Activated CD4-positive, alpha-beta T cell treated with anti-CD3 and anti-CD28 coated beads for 36 hours (primary cell): ENCODE measurements at places on chromosomes 12 and 14.

- H3K27ac ChIP-seq, result peak overlapping the region; percentile 99
- H3K27me3 ChIP-seq, result no peaks in the 10 kb centered on the region
- DNase-seq, result peak; percentile 73
- peak overlapping the region; percentile 77 for H3K4me3 ChIP-seq
These were observed 8.7 kb downstream of the PHB2 start for GRCh38 chr12:6961695-6962284.

GRCh38 chr14:97824218-97824617, 1027.0 kb downstream of the VRK1 start:
- no peaks in the 10 kb centered on the region for H3K27me3 ChIP-seq
- H3K4me3 ChIP-seq, result no peak overlapping the region
- H3K36me3 ChIP-seq, result peaks cover 3% of the 10 kb centered on the region

DNA sequence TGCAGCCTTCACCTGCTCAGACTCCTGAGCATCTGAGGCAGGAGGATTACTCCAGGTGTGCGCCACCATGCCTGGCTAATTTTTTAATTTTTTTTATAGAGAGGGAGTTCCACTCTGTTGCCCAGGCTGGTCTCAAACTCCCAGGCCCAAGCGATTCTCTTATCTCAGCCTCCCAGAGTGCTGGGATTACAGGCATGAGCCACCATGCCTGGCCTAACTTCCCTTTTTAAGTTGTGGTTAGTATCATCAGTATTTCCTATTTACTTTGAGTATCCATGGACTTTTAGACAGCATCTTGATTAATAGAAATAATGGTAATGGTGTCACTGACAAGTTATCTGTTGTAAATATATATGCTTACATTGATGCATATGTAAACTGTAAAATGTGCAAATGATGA, 116.9 kb downstream of the FGD4 start:
- H3K4me1 ChIP-seq, result no peaks in the 10 kb centered on the region
- H3K27me3 ChIP-seq, result peaks cover 2% of the 10 kb centered on the region
- no peaks in the 10 kb centered on the region for H3K36me3 ChIP-seq

DNA sequence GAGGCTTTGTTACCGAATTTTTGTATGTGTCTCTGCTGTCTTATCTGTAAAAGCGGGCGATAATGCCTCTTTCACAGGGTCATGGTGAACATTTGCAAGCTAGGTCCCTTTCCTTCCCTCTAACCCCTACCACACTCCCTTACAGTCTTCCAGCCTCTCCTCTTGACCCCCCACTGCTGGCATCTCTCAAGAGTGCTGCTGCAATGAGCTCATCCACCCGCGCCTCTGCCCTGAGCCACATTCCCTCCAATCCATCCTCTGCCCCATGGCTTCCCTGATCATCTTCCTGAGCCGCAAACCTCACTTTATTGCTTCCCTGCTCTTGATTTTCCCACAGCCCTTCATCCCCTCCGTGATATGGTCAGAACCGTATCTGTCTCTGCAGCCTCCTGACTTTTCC, 343.6 kb downstream of the BCL11B start:
- H3K27ac ChIP-seq, result no peak overlapping the region
- no peak overlapping the region for H3K4me3 ChIP-seq
- DNase-seq, result no peak
- peaks cover 83% of the 10 kb centered on the region for H3K4me1 ChIP-seq
- no peaks in the 10 kb centered on the region for H3K27me3 ChIP-seq
- peaks cover 9% of the 10 kb centered on the region for H3K36me3 ChIP-seq

DNA sequence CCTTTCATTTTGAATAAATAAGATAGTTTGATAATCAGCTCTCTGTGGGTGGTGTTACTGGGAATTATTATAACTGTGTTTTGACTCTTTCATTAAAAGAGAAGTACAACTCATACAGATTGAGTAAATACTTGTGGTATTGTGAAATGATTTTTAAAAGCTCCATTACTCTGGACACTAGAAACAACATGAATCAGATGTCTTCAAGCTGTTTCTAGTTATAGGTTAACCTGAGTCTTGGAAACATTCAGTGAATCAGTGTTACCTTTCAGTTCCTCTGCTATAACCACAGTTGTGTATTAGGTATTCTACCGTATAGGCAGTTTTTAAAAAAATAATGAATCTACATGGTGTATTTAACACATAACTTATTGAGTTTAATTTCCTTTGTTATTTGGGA, 128.4 kb upstream of the SSTR1 start:
- no peak for DNase-seq
- no peak overlapping the region for H3K4me3 ChIP-seq
- no peaks in the 10 kb centered on the region for H3K36me3 ChIP-seq
- no peaks in the 10 kb centered on the region for H3K27me3 ChIP-seq

GRCh38 chr14:23123419-23123818, 4.4 kb upstream of the CEBPE start:
- H3K36me3 ChIP-seq, result no peaks in the 10 kb centered on the region
- peaks cover 30% of the 10 kb centered on the region for H3K4me1 ChIP-seq
- H3K4me3 ChIP-seq, result no peak overlapping the region

GRCh38 chr12:96099986-96100385, 64.6 kb upstream of the LTA4H start:
- H3K36me3 ChIP-seq, result no peaks in the 10 kb centered on the region
- DNase-seq, result no peak
- H3K4me1 ChIP-seq, result peaks cover 12% of the 10 kb centered on the region
- no peak overlapping the region for H3K4me3 ChIP-seq

DNA sequence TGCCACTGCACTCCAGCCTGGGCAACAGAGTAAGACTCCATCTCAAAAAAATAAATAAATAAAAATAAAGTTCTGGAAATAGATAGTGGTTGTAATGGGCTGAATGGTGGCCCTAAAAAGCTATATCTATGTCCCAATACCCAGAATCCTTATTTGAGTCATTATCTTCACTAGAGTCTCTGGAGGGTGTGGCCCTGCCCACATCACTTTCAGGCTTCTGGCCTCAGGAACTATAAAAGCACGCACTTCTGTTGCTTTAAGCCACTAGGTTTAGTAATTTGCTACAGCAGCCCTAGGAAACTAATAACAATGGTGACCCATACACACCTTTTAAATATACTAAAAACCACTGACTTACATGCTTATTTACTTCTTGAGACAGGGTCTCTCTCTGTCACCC, 49.9 kb downstream of the MAP3K9 start:
- H3K27me3 ChIP-seq, result no peaks in the 10 kb centered on the region
- H3K36me3 ChIP-seq, result peaks cover 1% of the 10 kb centered on the region
- H3K4me1 ChIP-seq, result no peaks in the 10 kb centered on the region
- no peak for DNase-seq
- no peak overlapping the region for H3K4me3 ChIP-seq

DNA sequence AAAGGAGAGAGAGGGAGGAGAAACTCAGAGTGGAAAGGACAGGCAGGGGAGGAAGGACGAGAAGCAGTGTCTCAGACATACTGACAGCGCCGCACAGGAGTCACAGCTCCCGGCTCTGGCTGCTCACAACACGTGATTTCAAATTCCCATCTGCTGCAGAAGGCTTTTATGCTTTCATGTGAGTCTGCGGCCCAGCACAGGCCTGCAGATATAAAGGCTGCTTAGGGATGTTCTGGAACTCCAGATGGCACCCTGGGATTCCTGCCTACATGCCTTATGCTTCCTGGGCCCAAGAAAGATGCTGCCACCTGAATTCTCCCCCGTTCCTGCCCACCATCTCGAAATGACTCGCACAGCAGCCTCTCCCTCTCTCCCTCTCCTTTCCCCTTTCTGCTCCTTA, 89.6 kb downstream of the NUAK1 start:
- H3K4me1 ChIP-seq, result no peaks in the 10 kb centered on the region
- no peak overlapping the region for H3K27ac ChIP-seq
- H3K27me3 ChIP-seq, result peaks cover 17% of the 10 kb centered on the region
- H3K36me3 ChIP-seq, result no peaks in the 10 kb centered on the region
- no peak overlapping the region for H3K4me3 ChIP-seq
- no peak for DNase-seq

DNA sequence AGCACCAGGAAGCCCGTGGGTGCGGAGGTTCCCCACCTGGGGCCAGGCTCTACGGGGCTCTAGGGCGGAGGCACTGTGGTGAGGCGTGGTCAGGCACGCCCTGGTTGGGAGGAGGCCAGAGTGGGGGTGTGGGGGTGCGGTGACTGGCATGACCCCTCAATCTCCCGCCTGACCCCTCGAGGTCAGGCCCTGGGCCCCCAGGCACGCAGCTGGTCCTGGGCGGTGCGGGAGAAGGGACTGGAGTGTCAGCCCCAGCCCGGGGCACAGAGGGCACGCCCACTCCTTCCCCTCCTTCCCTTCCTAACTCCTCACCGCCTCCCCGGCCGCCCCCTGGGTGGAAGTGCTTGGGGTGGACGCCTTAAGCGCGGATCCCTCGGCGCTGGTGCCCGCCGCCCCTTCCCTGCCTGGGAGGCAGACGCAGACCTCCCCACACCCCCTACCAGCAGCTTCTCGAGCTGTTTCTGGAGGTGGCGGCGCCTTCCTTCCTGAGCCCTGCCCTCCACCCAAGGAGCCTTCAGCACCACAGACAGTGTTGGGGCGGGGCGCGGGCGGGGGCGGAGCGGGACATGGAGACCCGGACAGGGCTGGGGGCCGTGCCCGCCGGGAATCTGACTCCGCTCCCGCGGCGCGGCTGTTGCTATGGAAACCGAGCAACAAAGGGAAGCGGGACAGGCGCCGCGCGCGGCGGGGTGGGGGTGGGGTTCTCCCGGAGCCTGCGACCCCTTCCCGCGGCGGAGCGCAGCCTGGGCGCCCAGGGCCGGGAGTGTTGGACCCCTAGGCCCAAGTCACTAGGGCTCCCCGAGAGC, 741 bp upstream of the CRIP2 start:
- H3K36me3 ChIP-seq, result no peaks in the 10 kb centered on the region
- H3K4me1 ChIP-seq, result peaks cover 5% of the 10 kb centered on the region
- DNase-seq, result peak; percentile 81
- H3K4me3 ChIP-seq, result peak overlapping the region; percentile 33

DNA sequence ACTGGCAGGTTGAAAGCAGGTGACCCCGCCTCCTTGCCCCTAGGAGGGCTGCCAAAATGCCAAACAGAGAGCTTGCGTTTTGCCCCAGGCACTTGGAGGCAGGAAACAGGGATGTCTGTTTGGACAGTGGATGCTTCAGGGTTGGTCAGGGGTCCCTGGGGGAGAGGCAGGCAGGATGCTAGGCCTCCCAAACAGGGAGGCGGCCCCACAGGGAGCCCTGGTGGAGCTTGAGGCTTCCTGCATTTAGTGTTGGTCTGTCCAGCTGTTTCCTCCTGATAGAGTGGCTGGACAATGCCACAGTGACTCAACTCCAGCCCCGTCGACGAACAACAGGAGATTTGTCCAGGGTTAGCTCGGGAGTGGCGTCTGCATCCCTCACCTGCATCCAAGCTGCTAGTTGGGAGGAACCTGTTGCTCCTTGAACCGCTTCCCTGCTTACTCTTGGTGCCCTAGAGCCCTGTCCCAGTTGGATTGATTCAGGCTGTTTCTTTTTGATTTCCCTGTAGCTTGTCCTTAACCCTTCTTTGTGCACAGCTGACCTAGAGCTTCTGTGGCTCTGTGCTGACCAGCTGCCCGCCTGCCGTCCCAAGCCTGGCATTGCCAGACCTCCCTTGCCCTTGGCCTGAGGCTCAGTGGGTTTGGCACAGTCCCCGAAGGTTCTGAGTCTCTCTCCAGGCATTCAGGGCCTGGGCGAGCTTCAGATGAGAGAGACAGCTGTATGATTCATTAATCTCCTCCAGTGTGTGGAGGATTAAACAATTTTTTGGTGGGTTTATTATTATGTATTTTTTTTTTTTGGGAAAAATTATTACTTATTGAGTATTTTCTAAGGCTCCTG, 45.9 kb downstream of the TSPAN9 start:
- H3K27me3 ChIP-seq, result peaks cover 22% of the 10 kb centered on the region
- peaks cover 13% of the 10 kb centered on the region for H3K4me1 ChIP-seq
- no peaks in the 10 kb centered on the region for H3K36me3 ChIP-seq
- H3K4me3 ChIP-seq, result no peak overlapping the region
- no peak for DNase-seq

DNA sequence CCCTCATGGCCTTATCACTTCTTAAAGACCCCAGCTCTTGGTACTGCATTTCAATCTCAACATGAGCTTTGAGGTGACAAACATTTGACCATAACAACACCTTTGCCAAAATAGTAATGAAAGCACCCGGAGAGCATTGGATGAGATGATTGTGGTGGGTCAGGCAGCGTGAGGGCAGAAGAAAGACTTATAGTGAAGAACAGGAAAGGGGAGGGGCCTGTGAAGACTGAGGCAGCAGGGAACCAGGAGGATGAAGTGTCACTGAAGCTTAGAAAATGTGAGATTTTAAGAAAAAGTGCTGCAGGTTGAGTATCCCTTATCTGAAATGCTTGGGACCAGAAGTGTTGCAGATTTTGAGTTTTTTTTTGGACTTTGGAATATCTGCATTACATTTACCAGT, 86.3 kb downstream of the EMP1 start:
- no peak overlapping the region for H3K4me3 ChIP-seq
- peaks cover 9% of the 10 kb centered on the region for H3K27me3 ChIP-seq
- H3K4me1 ChIP-seq, result peaks cover 3% of the 10 kb centered on the region
- no peak overlapping the region for H3K27ac ChIP-seq
- H3K36me3 ChIP-seq, result no peaks in the 10 kb centered on the region
- no peak for DNase-seq

DNA sequence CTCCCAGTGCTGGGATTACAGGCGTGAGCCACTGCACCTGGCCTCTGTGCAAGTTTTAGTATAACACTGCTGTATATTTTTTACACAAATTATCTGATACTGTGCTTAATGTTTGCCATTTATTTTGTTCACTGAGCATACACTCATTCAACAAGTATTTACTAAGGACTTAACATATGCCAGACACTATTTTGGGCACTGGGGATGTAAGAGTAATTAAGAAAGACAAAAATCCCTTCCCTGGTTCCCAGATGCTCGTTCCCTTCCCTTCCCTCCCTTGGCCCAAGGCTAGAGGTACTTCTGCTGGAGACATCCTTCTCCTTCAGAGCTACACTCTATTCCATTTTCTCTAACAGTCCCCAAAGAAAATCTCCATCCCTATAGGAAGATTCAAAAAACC, 12.5 kb downstream of the CIT start:
- no peaks in the 10 kb centered on the region for H3K4me1 ChIP-seq
- H3K27me3 ChIP-seq, result no peaks in the 10 kb centered on the region
- H3K4me3 ChIP-seq, result no peak overlapping the region
- peaks cover 29% of the 10 kb centered on the region for H3K36me3 ChIP-seq
- no peak overlapping the region for H3K27ac ChIP-seq
- no peak for DNase-seq

DNA sequence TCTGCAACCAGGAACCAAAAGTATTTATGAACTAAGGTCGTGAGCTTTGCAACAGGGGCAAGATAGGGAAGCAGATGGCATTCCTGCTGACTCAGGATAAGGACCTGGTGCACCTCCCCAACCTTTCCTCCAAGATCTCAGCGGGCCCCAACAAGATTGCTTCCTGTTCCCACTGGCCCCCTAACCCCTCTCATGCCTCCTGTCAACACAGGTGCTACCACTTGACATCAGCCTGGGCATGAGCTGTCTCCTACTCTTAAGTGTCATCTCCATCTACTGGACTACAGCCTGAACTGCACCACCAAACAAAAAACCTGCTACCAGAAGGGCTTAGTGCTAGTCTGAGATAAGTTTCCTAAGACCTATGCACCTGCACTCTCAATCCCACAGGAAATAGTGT, 32.7 kb downstream of the MED6 start:
- no peak overlapping the region for H3K27ac ChIP-seq
- H3K4me1 ChIP-seq, result peaks cover 17% of the 10 kb centered on the region
- peak; percentile 41 for DNase-seq
- H3K27me3 ChIP-seq, result no peaks in the 10 kb centered on the region
- H3K36me3 ChIP-seq, result peaks cover 70% of the 10 kb centered on the region

GRCh38 chr12:62230652-62231051, 29.6 kb upstream of the USP15 start:
- H3K27ac ChIP-seq, result no peak overlapping the region
- H3K27me3 ChIP-seq, result no peaks in the 10 kb centered on the region
- DNase-seq, result no peak
- no peaks in the 10 kb centered on the region for H3K36me3 ChIP-seq
- no peak overlapping the region for H3K4me3 ChIP-seq
- no peaks in the 10 kb centered on the region for H3K4me1 ChIP-seq
